Pons (tissue), 1 donor: ENCODE measurements at places on chromosomes 1 and 21.
A peak's percentile ranks its signal among the peaks of the same experiment; 100 is the strongest.

GRCh38 chr1:221902961-221903360 is 161.1 kb upstream of the DUSP10 start:
- DNase-seq, result no peak

- DNase-seq, result no peak
Observed at GRCh38 chr1:40362699-40363098, 10.8 kb upstream of the SMAP2 start.

DNA sequence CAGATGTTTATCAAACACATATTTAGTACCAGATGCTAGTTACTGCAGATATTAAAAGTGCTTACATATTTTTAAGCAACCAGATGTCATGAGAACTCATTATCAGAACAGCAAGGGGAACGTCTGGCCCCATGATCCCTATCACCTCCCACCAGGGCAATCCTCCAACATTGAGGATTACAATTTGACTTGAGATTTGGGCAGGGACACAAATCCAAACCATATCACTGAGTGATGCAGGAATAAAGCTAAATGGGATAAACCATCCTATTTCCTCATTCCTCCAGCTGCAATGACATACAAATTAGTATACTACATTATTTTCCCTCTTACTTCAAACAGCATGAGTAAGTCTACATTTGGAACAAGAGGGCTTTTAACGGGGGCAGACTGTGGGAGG is 3.1 kb upstream of the KCNK2 start:
- no peak for DNase-seq

DNA sequence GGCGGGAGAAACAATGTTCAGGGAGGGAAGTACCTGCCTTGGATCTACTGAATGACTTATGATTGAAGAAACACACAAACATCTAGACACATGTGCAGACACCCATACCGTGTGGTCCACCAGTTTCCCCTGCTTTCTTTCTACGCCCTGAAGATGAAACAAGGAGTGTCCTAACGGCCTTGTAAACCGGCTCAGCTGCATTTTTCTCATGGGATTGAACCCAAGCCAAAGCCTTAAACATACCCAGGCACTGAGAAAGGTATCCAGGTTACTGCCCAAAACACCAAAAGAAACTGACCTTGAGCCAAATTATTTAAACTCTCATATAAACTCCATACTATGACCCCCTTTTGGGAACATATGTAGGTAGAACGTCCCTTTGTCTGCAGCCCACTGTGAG is 630.0 kb upstream of the RGS18 start:
- DNase-seq, result no peak

- DNase-seq, result no peak
Observed at GRCh38 chr1:79604490-79605198, 598.1 kb upstream of the ADGRL4 start.

DNA sequence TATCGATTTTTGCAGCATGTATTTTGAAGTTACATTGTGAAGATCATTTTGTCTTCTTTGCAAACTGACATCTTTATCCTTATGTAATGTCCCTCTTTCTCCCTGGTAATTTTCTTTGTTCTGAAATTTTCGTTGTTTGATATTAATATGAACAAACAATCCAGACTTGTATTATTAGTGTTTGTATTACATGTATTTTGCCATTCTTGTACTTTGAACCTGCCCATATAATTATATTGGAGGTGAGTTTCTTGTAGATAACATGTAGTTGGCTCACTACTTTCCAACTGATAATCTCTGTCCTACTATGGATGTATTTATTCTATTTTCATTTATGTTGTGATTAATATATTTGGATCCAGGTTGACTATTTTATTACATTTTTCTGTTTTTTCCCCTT is 27.1 kb downstream of the OBSCN start:
- no peak for DNase-seq

GRCh38 chr1:147625362-147625995 is 44.8 kb downstream of the ACP6 start:
- DNase-seq, result peak; percentile 19

- peak; percentile 72 for DNase-seq
Observed at GRCh38 chr1:161739865-161740566, 9.6 kb upstream of the DUSP12 start.

DNA sequence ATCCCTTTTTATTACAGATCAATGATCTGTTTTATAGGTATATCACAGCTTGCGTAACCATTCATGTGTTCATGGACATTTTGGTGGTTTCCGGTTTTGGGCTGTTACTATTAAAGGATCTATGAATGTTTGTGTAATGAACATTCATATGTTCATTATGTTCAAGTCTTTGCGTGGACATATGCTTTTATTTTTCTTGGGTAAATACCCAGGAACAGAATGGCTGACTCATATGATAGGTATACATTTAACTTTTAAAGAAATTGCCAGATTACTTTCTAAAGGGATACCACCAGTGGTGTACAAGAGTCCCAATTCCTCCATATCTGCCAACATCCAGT is 73.7 kb downstream of the SPATA46 start:
- no peak for DNase-seq

- DNase-seq, result no peak
Observed at GRCh38 chr1:246579818-246580217, 13.6 kb downstream of the CNST start.

- DNase-seq, result no peak
Observed at GRCh38 chr1:157852476-157852875, 10.9 kb upstream of the CD5L start.

GRCh38 chr21:41562101-41563000 is 54.4 kb upstream of the TMPRSS2 start:
- DNase-seq, result no peak

GRCh38 chr1:75539230-75540116 is 71.4 kb downstream of the SLC44A5 start:
- no peak for DNase-seq

DNA sequence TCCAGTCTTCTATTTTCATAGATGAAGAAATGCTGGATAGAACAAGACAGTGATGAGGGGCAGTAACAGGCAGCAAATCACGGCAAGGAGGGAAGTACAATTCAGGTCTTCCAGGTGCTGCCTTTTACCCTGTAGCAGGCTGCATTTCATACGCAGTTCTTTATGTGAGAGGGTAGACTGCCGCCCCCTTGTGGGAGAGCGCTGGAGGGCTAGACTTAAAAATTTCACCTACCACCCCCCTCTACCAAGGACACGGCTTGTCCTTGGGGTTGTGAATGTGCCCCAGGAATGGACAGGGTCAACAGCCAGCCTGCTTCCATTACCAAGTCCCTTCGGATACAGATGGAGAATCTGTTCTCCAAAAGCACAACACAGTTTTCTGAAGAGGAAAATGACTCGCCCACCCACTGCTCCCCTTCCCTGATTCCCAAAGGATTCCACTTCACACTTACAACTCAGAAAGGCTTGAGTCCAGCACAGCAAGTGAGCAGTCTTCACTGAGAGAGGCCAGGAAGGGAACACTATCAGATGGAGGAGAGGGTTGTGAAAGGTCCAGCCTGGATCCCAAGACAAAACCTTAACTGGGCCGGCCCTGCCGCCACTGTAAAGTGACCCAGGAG is 7.4 kb downstream of the WDR77 start:
- DNase-seq, result no peak

- DNase-seq, result no peak
Observed at GRCh38 chr1:29655145-29655544, 418.8 kb downstream of the PTPRU start.

DNA sequence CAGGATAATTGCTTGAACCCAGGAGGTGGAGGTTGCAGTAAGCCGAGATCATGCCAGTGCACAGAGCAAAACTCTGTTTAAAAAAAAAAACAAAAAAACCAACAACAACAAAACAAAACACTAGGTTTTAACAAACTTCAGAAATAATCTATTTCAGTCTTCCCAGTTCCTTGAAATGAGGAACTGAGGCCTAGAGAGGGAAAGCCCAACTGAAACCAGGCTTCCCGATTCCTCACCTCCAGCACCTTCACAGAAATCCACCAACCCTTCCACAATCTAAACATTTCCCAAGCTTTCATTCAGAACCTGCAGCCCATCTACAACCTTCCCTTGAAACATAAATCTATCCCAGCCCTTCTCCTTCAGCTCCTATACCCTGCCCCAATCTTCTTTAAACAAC is 612 bp upstream of the CD52 start:
- DNase-seq, result no peak

DNA sequence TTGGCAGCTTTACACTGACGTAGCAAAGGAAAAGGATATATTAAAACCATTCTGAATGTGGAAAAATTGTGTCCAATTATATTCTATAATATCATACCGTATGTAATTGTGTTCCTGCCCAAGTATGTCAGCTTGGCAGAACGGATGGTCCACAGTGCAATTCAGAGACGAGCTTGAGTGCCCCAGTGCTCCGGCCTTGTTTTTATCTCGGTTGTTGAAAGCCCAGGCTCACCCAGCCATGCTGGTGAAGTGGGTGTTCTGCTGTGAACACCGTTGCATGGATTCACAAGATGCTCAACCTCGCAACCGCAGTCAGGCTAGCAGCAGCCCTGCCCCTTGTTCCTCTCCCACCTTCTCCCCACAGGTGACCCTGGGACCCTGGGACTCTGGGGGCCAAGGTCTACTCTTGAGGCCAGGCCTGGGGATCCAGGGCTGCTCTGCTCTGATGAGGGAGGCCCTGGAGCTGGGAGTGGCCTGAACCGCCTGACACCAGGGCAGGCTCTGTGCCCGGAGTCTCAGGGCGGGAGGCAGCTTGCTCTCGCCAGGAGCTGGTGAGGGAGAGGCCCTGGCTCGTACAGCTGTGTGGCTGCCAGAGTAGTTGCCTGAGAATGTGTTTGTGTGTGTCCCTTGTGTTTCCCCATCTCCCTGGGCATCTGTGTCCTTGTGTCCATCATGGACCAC is 11.2 kb downstream of the PTPRF start:
- peak; percentile 97 for DNase-seq

DNA sequence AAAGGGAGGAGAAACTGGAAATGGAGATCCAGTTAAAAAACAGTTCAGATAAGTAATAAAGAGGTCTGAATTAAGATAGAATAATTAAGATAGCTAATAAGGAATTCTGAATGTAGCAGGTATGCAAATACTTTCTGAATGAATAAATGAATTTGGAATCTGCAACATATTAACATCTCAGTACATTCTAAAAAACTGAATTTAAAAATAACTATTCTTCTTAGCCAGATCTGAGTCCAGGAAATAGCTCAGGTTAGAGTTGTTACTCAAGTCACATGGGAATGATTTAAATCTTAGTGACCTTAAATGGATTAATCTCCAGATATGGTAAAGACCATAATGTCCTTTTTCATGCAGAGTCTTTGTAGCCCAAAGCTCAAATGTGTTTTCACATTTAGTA is 51.2 kb downstream of the EYA3 start:
- no peak for DNase-seq

- no peak for DNase-seq
Observed at GRCh38 chr21:32309906-32310460, 11.3 kb downstream of the MRAP start.

- DNase-seq, result no peak
Observed at GRCh38 chr1:168786476-168787330, 57.7 kb upstream of the DPT start.

DNA sequence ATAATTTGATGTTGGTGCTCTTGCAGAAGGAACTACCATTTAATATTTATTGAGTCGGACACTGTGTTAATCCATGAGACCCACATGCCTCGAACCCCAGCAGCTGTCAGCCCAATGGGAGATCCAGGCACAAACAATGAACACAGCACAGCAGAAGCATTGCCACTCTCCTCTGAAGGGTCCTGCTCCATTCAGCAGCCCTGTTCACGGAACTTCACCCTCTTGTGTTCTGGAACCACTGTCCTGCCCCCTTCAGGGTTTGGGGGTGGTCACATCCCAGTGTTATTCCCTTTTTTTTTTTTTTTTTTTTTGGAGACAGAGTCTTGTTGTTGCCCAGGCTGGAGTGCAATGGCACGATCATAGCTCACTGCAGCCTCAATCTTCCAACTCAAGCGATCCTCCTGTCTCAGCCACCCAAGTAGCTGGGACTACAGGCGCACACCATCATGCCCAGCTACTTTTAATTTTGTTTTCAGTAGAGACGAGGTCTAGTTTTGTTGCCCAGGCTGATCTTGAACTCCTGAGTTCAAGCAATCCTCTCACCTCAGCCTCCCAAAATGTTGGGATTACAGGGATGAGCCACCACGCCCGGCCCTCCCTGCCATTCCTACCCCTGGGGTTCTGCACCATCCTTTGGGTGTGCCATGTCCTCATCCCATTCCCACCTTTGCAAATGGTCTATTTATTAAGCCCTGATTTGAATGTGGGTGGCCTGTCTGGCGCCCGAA is 70.2 kb downstream of the EVA1C start:
- DNase-seq, result no peak

DNA sequence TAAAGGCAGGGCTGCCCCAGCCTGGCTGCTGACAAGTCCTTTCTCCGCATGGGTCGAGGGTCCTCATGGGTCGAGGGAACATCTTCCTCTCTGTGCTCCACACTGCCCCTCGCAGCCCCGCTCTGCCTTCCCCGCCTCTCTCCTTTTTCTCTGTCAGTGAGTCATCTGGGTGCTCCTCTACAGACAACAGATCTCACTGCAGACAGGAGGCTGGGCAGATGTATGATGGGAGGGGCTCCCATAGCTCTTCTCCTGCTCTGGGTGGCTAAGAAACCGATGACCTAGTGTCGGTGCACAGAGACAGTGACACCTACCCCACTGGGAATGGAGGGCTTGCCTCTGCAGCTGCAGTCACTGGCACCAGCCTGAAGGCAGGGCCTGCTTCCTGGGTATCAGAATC is 5.5 kb downstream of the KCNA10 start:
- DNase-seq, result no peak

DNA sequence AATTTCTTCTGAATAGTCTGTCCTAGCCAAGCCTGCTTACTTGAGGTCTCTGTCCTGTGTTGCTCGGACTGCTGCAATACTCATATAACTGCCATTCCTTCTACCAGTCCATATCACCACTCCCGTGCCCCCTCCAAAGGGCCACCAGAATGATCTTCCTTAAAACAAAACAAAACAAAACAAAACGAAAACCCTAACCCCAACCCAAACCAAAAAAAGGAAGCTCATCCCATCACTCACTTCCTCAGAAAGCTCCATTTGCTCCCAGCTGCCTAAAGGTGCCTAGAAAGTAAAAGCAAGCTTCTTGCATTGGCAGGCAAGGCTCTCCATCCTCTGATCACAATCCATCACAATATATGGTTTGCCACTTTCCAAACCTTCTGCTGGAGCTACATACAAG is 20.3 kb downstream of the USP24 start:
- no peak for DNase-seq

GRCh38 chr1:115729756-115730155 is 38.8 kb downstream of the CASQ2 start:
- DNase-seq, result no peak

GRCh38 chr1:182248721-182249120 is 142.9 kb downstream of the GLUL start:
- no peak for DNase-seq

GRCh38 chr1:223870617-223871574 is 25.1 kb upstream of the TP53BP2 start:
- DNase-seq, result no peak

DNA sequence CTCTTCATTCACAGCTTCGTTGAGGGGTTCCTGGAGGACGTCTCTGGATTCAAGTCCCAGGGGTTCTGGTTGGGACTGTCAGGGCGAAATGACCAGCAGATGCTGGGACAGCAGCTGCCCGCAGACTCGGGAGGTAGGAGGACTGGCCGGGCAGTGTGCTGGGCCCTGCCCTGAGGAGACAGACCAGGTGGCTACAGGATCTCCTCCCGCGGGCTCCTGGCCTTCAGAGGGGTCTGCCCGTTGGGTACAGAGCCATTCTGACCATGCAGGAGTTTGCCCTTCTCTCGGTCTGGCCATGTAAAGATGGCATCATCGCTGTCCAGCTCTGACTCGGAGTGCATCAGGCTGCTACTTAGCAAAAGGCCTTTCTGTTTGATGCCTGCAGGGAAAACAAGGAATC is 122.5 kb downstream of the KIAA0319L start:
- no peak for DNase-seq
